ENCODE measurements at places on chromosomes 4 and X. TPM values are rescaled to one million over a fixed set of nuclear protein-coding genes. Genes with fewer than 3 reads are reported as not detected.

The JCHAIN gene
- total RNA-seq, result 260 TPM

The INTS6L gene
- total RNA-seq, result 27.7 TPM

The CCDC160 gene
- total RNA-seq, result not detected

The HPGD gene
- 2.6 TPM for total RNA-seq

The TCP11X2 gene
- not detected for total RNA-seq

The CSAG3 gene
- total RNA-seq, result not detected

The USP27X gene
- 2.3 TPM for total RNA-seq

The CITED1 gene
- total RNA-seq, result not detected
